ENCODE measurements at places on chromosomes 3 and 15. TPM values are rescaled to one million over a fixed set of nuclear protein-coding genes. Genes with fewer than 3 reads are reported as not detected.

DNA sequence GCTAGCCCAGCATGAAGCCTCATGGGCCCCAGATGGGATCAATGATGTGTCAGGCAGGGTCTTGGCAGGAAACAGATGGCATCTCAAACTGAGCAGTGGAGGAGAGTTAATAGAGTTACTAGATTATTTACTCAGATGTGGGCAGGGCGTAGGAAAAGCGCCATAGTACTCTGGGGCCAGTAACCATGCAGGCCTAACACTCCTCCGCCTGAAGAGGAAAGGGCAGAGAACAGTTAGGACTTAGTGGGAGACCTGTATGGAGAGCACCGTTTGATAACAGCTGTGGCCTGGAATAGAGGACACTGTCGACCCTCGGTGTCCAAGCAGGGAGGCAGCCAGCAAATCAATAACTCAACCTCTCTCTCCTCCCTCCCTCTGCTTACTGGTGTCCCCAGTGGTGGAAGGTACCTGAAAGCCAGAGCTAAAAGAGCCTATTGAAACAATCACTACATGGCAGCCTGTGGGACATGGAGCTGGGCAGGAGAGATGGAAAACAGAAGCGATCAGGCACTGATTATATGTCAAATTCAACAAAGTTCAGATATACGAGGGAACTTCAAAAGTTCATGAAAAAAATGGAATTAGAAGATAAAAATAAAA, 111.4 kb upstream of the CCNL1 start:
- no peak for DNase-seq

DNA sequence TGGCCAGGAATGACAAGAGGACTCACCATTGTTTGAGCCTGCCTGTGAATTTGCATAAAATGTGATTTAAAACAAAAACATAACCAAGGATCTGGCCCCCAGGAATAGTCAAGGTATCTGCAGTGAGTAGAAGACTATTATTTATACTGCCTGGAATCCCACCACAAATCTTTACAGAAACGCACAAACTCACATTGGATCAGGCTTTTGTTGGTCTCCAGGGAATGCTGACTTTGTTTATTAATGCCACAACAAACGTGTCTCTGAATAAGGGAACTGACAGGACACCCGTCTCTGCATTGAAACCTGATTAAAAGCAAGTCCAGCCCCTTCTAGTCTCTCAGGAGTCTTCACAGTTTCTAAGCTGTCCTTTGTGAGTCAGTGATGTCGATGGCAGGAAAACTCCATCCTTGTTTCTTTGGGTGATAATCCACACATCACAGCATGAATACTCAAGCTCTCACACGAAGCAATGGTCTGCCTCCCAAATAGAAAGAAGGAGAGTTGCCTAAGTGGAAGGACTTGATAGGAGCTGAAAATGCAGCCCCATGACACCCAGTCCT, 37.7 kb downstream of the CLDN18 start:
- DNase-seq: no peak

- no peak for DNase-seq
Measured at GRCh38 chr15:78906316-78906620, 33.6 kb downstream of the MORF4L1 start.

- no peak for DNase-seq
Measured at GRCh38 chr15:81749716-81750375, 296.0 kb downstream of the MEX3B start.

AADACL2 gene
- polyA plus RNA-seq: not detected

GRCh38 chr15:83449937-83450506, 2.9 kb downstream of the SH3GL3 start:
- DNase-seq: no peak

Measured in muscle of arm (tissue), 14 donors.